Suppressor macrophage (primary cell): ENCODE measurements at places on chromosomes 13 and 19.
A peak's percentile ranks its signal among the peaks of the same experiment; 100 is the strongest.

DNA sequence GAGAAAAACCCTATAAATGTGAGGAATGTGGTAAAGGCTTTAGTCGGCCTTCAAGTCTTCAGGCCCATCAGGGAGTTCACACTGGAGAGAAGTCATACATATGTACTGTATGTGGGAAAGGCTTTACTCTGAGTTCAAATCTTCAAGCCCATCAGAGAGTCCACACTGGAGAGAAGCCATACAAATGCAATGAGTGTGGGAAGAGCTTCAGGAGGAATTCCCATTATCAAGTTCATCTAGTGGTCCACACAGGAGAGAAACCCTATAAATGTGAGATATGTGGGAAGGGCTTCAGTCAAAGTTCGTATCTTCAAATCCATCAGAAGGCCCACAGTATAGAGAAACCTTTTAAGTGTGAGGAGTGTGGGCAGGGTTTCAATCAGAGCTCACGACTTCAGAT is 11.7 kb downstream of the ZNF226 start:
- no peak for DNase-seq

DNA sequence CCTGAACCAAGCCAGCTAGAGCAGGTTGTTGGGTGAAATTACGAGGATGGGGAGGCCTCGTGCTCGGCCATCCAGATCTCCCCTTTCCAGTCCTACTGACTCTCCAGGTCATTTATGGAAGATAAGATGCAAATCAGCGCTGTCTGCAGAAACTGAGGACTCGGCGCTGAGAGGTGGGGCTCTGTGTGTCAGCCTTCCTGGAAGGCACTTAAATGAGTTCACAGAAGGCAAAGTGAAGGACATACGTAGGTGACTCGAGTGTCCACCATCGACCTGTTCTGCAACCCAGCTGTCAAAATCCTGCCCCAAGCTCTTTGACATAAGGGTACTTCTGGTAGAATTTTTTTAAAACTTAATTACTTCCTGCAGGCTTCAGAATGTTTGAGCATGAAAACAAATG is 86.4 kb downstream of the RAB20 start:
- no peak for DNase-seq

- no peak for DNase-seq
Measured at GRCh38 chr13:93233997-93234416, 7.4 kb downstream of the GPC6 start.

DNA sequence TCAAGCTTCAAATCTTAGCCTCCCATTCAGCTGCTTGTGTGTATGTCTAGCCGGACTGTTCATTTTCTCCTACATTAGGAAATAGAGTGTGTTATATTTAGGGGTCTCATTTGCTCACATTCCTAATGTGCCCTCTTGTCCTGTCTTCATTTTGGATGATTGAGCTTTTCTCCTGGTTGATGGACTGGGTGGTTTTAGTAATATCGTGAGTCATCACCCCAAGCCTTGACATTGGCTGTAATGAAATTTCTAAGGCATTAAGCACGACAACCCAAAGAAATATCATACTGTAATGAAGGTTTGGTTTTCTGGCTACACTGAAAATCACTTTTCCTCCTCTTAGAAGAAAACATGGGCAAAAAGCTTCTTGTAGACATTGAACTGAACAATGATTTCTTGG is 110.7 kb upstream of the WASF3 start:
- DNase-seq, result no peak

- no peak for DNase-seq
Measured at GRCh38 chr13:39876258-39876657, 220.8 kb downstream of the COG6 start.

DNA sequence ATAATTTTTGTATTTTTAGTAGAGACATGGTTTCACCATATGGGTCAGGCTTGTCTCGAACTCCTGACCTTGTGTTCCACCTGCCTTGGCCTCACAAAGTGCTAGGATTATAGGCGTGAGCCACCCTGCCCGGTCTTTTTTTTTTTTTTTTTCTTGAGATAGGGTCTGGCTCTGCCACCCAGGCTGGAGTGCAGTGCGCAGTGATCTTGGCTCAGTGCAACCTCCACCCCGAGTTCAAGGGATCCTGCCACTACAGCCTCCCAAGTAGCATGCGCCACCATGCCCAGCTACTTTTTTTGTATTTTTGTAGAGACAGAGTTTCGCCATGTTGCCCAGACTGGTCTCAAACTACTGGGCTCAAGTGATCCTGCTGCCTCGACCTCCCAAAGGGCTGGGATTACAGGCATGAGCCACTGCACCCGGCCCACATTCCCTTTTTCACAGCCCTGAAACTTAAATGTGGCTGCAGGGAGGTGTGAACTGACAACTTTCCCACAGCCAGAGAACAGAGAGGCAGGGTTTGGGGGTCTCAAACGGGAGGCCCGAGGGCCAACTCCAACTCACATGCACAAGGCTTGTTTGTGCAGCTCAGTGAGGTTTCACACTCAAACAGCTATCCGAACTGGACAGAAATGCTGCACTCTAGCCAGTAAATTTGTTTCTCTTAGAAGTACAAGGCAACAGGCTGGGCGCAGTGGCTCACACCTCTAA is 4.4 kb upstream of the S1PR5 start:
- no peak for DNase-seq

DNA sequence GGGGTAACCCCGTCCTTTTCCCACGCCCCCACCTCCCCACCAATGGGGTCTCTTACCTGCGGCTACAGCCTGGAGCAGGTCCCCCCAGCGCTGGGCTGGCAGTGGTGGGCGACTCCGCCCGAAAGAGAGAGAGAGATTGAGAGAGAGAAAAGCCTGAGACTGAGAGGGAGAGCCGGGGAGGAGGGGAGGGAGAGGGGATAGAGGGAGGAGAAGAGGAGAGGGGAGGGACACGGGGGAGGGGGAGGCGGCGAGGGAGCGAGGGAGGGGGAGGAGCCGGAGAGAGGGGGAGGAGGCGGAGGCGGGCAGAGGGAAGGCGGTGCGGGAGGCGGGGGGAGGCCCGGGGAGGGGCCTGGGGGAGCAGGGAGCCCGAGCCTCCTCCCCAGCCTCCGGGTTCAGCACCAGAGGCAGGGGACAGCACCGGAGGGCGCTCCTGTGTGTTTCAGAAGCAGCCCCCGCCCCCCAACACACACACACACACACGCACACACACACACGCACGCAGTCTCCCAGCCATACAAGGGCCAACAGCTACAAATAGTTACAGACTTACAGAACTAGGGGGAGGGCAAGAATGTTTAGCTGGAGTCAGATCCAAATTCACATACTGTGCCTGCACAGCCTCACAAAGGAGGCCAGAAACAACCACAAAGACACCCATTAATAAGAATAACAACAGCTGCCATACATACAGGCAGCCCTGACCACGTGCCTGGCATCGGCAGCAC is at the start of gene SLC8A2:
TSS of gene SLC8A2 (minus strand) at position 161 of the 725 bp plus-strand sequence. CDS start 5,490 bp downstream, outside the sequence.
- DNase-seq, result peak; percentile 21

DNA sequence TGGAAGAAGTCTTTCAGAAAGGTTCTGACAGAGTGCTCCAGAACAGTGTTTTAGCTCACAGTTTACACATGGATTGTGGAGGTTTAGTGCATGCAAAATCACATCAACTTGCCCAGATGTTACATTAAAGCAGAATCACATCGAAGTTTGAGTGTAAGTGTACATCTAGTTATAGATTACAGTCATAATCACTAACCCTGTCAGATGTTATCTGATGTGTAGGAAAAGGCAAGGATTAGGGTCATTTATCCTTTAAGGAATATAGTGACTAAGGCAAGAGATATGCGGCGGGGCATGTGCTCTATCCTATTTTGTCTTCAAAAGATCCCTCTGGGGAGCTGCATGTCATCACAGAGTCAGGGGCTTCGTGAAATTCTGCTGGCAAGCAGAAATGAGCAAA is 66.9 kb downstream of the CYSLTR2 start:
- DNase-seq, result no peak

DNA sequence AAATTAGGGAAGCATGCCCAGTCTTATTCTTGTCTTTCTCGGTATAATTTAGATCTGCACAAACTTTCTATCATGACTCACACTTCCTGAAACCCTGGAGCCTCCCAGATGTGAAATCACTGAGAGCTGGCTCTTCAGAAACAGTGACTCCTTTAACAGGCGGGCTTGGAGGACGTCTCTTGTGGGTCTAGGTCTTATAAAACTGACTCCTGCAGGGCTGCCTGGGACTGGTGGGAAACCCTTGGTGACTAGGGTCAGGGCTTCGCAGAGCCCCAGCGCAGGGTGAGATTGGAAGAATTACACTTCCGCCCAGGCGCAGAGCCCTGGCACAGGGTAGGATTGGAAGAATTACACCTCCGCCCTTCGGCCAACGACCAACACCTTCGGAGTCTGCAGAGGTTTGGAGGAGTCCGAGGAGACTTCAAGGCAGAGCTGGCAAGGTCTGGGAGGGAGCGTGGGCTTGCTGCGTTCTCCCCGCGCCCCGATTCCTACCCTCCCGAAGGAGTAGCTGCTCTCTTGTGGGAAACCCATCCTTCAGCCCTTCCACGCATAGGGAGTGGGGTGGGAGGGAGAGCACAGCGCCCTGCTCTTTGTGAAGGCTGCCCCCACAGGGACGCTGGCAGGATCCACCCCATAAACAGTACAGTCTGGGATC is 43.4 kb upstream of the MAP3K10 start:
- peak; percentile 77 for DNase-seq

- DNase-seq, result no peak
Measured at GRCh38 chr13:76038920-76039716, 403.0 kb downstream of the LMO7 start.

DNA sequence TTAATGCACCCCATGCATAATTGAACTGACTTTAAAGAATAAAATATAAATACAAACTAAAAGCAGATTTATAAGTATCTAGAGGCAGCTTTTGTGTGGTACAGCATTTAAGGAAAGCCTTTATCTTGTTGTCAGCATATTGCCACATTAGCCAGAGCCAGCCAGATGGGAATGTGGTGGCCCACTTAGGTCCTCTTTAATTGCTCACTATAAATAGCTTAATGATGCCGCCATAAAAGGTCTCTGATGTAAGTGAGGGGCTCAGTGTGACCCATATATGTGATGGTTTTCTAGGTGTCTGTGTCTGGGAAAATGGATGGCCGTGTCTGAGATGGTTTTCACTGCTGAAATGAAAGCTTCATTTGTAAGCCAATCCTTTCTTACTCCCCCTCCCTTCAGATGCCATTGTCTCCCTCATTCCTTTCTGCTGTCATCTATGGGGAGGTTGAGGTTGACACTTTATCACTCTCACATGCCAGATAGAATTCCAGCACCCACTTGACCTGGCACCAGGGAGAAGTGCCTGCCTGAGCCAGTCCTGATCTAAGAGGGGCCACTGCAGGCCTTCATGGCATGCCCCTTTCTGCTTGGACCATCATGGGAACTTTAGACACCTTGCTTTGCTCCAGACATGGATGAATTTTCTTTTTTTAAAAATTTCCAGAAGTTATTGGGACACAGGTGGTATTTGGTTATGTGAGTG is 135.3 kb downstream of the MTUS2 start:
- no peak for DNase-seq
